Mucosa of descending colon (tissue), 3 donors: ENCODE measurements at places on chromosomes 11 and 22. TPM values are rescaled to one million over a fixed set of nuclear protein-coding genes. Genes with fewer than 3 reads are reported as not detected.

DNA sequence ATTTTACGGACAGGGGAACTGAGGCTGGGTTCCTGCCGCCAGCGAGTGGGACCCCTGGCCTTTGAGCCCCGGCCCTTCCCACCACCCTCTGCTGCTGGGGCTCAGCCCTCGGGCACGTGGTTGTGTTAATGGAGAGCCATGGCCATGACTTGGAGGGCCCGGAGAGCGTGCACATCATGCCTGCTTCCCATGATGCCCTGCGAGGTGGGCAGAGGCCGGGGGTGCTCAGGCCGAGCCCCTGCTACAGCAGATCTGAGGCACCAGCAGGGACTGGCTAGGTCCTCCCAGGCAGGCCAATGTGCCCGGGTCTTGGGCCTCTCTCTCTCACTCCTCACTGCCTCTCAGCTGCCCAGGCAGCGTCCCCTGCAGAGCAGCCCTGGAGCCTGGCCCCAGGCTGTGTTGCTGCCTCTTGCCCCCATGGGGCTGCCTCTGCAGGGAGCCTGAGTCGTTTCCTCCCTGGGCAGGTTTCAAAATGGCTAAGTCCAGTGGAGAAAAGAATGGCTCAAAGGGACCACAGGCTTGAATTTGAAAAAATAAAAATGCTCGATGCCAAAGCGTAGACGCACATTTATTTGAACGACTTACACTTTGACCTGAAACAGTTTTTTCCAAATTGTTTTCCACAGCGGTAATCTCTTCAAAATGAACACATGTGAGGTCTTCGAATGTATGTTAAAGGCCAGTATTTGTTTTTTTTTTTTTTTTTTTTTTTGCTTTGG is 72.6 kb upstream of the CLDN5 start:
- no peak for DNase-seq

DNA sequence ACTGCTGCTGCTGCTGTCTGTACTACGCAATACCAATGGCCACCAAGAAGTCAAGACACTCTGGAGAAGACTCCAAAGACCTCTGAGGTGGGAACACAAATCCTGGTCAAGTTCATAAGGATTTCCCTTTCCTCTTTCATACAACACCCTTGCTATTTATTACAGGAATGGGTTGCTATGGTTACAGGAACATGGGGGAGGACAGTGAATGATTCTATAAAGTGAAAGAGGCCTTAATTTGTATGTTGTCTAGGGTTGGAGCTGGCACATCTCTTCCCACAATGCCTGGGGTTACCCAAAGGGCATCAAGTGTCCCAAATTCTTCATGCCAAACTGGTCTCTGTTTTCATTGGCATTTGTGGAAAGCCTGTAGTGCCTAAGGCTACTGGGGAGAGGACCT is 11.4 kb upstream of the SEC14L3 start:
- DNase-seq = no peak

The SMIM35 gene
- total RNA-seq = not detected

DNA sequence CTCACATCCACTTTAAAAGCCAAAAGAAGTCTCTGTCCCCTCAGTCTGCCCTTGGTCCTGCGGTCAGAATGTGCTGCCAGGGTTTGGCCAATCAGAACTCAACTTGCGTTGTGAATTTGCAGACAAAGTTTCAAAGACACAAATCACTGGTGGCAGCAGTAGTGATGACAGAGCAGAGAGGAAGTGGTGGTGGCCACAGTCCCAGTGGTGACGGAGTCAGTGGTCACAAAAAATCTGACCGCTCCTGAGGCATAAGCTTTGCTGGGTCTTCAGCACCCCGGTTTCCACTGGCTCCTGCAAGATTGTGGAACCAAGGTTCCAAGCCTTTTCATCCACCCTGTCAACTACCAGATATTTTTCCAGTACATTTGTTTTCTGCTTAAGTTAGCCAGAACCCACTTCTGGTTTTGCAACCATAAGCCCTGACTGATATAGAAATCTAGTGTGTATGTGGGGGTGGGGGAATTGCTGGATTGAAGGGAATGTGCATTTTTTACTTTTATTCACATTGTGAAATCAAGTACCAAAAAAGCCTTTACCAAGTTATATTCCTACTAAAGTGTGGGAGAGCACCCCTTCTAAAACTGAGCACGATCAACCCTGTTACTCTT is 112.3 kb downstream of the TMPRSS5 start:
- no peak for DNase-seq

- DNase-seq = peak; percentile 97
Measured at GRCh38 chr11:118997627-118998387, at the start of gene CENATAC. TSS of gene CENATAC (plus strand) at chr11:118998138. CDS start at chr11:118998198, 60 bp downstream.

The ARHGAP42 gene
- total RNA-seq = 38.9 TPM

GRCh38 chr11:1520663-1521267 is 34.2 kb upstream of the MOB2 start:
- DNase-seq = no peak

The MS4A4A gene
- total RNA-seq = 20.2 TPM

GRCh38 chr22:40404251-40405177 is 34.1 kb downstream of the SGSM3 start:
- no peak for DNase-seq

The TMEM9B gene
- 78.4 TPM for total RNA-seq

DNA sequence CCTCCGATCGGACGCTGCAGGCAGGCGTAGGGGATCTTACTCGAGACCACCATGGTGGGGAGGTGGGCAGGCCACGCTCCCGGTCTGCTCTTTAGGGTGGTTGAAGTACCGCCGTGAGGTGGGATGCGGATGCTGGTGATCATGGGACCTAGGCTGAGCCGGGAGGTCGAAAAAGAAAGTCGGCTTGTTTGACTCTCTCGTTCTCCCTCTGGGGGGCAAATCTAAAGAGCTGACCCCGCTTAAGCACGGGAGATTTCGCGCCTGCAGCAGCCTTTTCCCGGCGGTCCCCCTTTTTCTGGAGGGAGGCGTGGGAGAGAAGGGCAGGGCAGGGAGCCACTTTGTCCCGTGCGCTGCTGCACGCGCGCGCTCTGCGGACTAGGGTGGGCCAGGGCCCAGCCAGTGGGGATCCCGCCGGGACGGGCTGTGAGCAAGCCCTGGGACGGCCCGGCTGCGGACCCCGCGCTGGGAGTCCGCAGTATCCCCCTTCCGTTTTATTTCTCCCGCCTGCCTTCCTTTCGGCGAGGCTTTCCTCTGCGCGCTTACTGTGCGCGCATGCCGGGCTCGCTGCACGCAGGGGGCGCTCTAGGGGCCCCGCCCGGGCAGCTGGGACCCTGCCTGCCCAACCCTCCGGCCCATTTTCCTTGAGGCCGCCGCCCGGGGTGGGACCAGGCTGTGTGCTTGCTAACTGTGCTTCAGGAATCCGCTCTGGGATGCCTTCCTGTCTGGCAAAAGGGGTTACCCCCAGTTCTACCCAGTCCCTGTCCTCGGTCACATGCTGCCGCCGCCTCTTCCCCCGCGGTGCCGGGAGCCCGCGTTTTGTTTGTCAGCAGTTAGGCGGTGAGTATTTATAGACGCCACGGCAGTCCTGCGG is 81.0 kb downstream of the PRR5L start:
- DNase-seq = peak; percentile 81

The TSKU gene
- total RNA-seq = 41.8 TPM

DNA sequence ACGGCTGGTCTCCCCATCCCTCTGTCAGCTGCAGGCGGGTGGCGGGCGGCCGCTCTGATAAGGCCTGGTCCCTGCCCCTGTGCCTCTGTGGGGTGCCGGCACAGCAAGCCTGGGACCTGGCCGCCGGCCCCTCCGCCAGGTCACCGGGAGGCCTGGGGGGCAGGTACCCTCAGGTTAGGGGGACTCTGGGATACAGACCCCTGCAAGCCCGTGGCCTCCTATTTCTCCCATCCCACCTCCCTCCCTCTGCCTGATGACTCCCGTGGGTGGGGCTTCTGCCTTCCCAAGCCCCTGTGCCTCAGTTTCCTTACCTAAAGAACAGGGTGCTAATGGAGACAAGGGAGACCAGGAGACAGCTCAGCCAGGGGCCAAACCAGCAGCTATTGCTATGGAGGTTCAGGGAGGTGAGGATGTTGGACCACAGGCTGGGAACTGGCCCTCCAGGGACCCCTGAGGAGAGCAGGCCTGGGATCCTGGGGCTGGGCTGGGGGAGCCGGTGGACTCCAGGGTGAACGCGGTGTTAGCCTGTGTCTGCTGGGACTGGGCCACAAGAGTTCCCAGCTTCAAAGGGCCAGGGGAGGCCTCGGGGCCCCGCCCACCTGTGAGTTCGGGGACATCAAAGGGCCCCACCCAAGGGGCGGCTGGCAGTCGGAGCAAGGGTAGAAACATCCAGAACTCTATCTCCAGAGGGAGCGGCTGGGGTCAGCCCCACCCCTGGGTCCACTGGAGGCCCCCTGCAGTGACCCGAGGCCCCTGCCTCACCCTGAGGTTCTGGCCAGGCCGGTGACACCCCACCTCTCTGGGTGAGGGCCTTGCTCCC is 32.0 kb upstream of the TH start:
- peak; percentile 58 for DNase-seq

The OR56A1 gene
- 0.09 TPM for total RNA-seq

The OOSP2 gene
- not detected for total RNA-seq

The CACNA1I gene
- 0.20 TPM for total RNA-seq

DNA sequence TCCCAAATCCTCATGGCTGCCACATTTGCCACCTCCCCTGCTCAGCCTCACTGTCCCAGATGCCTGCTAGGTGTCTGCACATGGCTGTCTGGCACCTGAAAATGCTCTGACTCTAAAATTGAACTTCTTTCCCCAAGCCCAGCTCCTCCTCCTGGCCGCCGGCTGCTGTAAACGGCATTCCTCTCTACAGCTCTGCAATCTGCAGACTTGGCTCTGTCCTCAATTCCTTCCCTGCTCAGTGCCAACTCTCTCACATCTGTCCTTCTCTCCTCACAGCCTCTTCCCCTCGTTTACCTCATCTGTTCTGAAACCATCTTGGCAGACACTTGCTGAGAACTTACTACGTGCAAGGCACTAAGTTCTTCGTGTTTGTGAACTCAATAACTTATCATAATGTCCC is 169.4 kb upstream of the SYT13 start:
- DNase-seq = no peak

The TRIM22 gene
- 47.1 TPM for total RNA-seq

DNA sequence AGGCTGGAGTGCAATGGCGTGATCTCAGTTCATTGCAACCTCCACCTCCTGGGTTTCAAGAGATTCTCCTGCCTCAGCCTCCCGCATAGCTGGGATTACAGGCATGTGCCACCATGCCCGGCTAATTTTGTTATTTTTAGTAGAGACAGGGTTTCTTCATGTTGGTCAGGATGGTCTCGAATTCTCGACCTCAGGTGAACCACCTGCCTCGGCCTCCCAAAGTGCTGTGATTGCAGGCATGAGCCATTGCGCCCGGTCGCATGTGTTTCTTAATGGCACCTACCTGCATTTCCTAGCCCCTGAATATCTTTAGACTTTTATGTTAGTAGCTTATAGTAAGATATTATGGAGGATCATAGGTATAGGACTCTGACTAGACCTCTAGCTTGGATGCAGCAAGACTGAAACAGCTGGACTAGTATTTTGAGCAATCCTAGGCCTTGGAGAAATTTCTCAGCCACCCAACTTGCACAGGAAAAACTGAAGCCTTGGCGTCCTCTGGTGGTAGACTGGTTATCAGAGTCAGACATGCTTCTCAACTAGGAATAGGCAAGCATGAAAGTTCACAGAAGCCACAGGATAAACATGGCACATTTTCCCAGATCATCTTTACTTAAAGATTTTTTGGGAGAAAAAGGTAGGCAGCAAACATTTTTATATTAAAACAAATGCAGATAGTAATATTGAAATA is 22.7 kb upstream of the C1QTNF4 start:
- DNase-seq = no peak

- DNase-seq = peak; percentile 96
Measured at GRCh38 chr11:61161190-61162091, at the start of gene VPS37C. TSS of gene VPS37C (minus strand) at chr11:61161426. CDS start at chr11:61138829, 22,597 bp downstream.

DNA sequence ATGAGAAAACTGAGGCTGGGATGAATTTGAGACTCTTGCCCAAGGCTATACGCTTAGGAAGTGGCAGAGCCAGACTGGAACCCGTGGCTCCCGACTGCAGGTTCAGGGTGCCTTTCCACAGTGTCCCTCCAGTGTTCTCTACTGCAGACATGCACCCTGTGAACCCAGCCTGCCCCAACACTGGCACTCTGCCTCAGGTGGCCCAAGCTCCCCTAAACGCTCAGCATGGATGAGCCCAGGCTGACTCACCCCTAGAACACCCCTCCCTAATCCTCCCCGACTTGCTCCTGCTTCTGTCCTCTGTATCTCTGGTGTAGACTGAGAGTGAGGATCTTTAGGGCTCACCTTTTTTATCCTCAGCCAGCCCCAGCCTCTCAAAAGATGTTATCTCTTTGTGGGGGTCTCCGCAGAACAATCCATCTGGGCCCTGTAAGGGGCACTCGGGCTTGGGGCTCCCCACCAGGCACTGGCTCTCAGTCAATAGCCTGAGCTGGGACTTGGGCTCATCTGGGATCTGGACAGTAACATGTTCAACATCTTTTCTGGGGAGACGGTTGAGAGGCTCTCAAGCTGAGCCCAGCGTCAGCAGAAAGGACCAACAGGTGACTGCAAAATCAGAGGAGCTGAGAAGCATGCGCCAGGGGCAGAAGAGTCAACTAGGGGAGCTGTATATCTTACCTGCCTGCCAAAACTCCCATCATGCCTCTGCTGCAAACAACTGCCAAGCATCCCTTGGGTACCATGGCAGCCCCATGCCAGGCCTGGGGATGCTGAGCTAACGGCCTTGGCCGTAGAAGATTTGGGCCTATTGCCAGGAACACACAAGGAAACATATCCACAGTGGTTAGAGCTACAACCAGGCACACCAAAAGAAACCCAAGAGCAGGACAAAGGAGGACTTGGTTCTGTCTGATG is 176.2 kb downstream of the BUD13 start:
- no peak for DNase-seq

DNA sequence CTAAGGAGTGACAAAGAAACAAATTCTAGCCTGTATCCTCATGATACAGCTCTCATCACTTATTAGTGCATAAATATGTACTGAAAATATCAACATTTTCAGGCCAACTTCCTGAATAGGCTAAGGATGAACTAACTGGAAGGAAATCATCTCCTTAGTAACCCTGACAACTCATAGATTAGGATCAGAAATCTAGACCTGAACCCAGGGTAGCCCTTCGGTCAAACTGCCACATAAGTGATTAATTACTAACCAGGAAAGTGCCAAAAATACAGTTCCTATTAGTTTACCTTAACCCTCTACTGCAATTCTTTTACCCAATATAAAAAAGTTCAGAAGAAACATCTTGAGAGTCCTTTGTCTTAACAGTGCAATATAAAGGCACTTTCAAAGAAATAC is 40.0 kb downstream of the AMBRA1 start:
- no peak for DNase-seq

DNA sequence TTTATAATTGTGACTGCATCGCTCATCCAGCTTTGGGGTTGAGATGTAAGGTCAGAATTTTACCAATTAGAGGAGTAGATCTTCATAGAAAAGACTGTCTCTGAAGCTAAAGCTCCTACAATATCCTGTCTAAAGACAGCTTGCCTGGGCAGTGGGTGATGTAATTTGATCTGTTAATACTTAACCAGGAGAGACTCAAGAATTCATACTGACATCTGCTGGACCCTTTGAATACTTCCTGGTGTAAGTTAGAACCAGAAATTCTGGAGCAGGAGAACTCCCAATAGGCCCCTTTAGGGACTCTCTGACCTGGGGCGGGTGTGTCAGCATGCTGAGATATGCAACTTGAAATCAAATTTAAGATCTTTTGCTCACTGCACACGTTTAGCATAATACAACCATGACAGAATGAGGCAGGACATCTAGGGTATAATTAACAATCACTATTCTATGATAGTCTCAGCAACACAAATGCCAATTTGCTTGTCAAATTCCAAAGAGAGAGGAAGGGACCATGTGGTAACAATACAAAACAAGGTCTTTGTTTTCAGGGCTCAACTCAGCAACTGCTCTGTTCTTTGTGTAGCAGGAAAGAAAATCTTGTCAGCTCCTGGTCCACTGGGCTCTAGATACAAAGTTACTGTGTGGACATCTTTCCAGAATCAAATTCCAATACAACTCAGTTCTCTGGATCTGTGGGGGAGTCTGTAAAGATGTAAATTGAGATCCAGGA is 143.9 kb downstream of the INSC start:
- no peak for DNase-seq
